ENCODE measurements at places on chromosomes 3 and 15. TPM values are rescaled to one million over a fixed set of nuclear protein-coding genes. Genes with fewer than 3 reads are reported as not detected.

GRCh38 chr3:76570436-76571057 lies 469.4 kb upstream of the ROBO2 start:
- DNase-seq, result no peak

DNA sequence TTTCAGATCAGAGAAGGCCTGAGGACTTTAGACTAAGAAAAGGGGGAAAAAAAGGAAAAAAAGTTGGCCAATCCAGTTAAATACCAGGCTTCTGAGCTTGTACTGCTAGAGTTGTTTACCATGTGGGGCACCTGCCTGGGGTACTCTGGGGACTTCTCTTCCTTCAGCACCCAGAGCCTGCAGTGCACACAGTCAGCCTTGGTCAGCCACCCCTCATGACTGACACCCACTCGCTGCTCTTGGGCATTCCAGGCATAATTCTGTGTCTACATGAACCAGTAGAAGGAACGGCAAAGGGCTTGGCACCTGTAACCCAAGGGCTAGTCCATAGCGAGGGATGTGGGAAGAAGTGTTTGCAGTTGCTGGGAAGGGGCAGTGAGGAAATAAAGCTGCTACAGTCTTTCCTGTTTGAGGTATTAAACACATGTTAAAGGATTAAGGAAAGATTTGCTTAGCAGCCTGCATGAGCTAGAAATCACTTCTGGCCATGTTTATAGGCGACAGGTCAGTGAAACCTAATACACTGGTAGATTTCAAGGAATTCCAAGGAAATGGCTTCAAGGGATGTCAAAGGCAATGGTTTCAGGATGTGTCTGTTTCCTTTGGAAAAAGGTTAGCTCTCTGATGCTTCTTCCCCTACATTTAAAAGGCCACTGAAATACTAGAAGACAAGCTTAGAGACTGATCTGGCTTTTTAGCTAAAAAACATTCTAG lies 232.5 kb downstream of the CHST2 start:
- no peak for DNase-seq

- DNase-seq, result no peak
Observed at GRCh38 chr3:40969756-40970466, 229.4 kb upstream of the CTNNB1 start.

Gene CLDN18
- total RNA-seq, result not detected

Gene SI
- not detected for total RNA-seq

Gene MED12L
- total RNA-seq, result not detected

Gene ADIPOQ
- not detected for total RNA-seq
